ENCODE measurements at places on chromosomes 3 and 15.

DNA sequence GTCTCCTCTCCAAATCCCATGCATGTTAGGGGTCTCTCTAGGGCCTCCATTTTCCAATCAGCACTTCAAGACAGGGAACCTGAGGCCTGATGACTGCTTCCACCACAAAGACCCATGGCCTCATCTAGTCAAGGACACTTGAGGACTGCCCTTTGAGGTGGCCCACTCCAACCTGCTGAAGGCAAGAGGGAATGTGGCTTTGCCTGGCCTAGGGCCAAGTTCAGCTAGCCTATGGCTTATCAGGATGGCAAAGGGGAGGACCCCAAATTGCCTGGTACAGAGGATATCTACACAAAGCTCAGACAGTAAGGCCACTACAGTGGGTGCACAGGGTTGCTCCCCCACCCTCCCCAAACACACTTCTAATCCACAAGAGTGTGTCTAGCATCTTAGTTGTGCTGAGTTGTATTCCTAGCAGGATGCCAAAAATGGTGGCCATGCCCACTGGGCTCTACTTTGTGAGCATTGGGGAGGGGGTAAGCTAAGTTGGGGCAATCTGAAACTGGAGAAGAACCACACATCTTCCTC, 10.0 kb upstream of the GRAMD2A start:
- no peak for DNase-seq

DNA sequence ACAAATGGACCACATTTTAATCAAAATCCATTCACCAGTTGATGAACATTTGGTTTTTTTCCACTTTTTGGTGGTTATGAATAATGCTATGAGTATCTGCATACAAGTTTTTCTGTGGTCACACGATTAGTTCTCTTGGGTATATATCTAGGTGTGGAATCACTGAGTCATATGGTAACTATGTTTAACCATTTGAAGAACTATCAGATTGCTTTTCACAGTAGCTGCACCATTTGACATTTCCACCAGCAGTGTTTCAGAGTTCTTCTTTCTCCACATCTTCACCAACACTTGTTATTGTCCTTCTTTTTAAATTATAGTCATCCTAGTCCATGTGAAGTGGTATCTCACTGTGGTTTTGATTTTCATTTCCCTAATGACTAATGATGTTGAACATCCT, 33.3 kb upstream of the ATG7 start:
- DNase-seq, result no peak

GRCh38 chr15:41971089-41971894, 1.1 kb downstream of the EHD4 start:
- peak; percentile 39 for DNase-seq

GRCh38 chr15:80856400-80856799, 77.2 kb downstream of the CEMIP start:
- DNase-seq, result no peak

GRCh38 chr15:57432141-57432741, 55.9 kb downstream of the CGNL1 start:
- DNase-seq, result no peak

DNA sequence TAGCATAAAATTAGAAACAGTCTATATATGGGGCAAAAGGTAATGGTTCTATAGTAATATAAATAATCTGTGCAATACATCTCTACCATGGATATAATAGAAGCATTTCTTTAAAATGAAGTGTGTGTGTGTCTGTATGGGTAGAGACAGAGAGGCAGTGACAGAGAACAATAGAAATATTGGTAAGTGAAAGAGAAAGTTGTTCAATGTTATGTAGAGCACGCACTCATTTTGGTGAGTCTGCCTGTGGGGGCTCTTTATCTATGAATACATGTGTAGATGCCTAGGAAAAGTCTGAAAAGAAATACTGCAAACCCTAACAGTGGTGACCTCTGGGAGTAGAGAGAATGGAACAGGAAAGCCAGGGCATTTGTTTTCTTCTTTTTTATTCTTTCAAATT, 182.6 kb downstream of the STAC start:
- no peak for DNase-seq

GRCh38 chr3:38049358-38050126, 10.5 kb downstream of the DLEC1 start:
- no peak for DNase-seq

All from stimulated activated CD8-positive, alpha-beta memory T cell treated with anti-CD3 and anti-CD28 coated beads, Interleukin-7, amount 100 ng/mL, for 1 hour (primary cell).